Substantia nigra (tissue), 51 donors: ENCODE measurements at places on chromosomes 12 and 14.

GRCh38 chr12:34294137-34294536, 271.8 kb downstream of the ALG10 start:
- DNase-seq: no peak

- DNase-seq: no peak
Observed at GRCh38 chr12:13277293-13277692, 80.8 kb downstream of the EMP1 start.

DNA sequence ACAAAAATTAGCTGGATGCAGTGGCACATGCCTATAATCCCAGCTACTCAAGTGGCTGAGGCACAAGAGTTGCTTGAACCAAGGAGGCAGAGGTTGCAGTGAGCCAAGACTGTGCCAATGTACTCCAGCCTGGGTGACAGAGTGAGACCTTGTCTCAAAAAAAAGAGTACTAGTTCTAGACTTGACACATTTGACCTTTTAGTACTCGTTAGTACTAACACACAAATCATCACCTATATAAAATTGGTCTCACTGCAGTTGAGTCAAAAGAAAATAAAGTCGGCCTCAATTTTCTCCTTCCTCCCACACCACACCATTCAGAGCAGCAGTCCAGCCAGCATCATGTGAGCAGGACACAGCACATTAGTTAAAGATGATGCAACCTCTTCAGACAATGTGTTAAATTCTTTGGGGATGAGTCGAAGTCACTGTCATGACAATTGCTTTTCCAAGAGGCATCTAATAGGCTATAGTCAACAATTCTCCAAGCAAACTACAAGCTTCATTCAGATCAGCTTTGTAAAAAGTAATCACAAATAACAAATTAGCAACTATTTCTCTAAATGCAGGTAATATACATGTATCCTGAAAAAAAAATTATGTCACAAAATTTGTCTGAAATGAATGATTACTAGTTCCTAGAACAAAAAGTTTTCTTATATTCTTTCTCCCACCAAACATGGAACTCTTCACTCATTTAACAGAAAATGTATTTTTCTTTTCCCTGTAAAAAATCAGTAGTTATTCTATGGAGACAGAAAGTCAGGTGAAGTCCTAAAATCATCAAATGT, 55.6 kb downstream of the CLIP1 start:
- DNase-seq: no peak

- DNase-seq: no peak
Observed at GRCh38 chr14:96702831-96703230, 94.4 kb upstream of the VRK1 start.

GRCh38 chr12:49455501-49455900, 83.3 kb upstream of the KCNH3 start:
- DNase-seq: no peak

GRCh38 chr14:104583424-104584306, 4.1 kb downstream of the C14orf180 start:
- DNase-seq: no peak

- DNase-seq: no peak
Observed at GRCh38 chr12:124915239-124916236, 1.1 kb upstream of the UBC start.
